ENCODE measurements at places on chromosomes 4 and X. TPM values are rescaled to one million over a fixed set of nuclear protein-coding genes. Genes with fewer than 3 reads are reported as not detected.

- DNase-seq = no peak
Observed at GRCh38 chrX:13215729-13216128, 104.1 kb downstream of the ATXN3L start.

Gene ADH6
- total RNA-seq = not detected

- DNase-seq = no peak
Observed at GRCh38 chr4:86482306-86483172, 111.6 kb upstream of the PTPN13 start.

DNA sequence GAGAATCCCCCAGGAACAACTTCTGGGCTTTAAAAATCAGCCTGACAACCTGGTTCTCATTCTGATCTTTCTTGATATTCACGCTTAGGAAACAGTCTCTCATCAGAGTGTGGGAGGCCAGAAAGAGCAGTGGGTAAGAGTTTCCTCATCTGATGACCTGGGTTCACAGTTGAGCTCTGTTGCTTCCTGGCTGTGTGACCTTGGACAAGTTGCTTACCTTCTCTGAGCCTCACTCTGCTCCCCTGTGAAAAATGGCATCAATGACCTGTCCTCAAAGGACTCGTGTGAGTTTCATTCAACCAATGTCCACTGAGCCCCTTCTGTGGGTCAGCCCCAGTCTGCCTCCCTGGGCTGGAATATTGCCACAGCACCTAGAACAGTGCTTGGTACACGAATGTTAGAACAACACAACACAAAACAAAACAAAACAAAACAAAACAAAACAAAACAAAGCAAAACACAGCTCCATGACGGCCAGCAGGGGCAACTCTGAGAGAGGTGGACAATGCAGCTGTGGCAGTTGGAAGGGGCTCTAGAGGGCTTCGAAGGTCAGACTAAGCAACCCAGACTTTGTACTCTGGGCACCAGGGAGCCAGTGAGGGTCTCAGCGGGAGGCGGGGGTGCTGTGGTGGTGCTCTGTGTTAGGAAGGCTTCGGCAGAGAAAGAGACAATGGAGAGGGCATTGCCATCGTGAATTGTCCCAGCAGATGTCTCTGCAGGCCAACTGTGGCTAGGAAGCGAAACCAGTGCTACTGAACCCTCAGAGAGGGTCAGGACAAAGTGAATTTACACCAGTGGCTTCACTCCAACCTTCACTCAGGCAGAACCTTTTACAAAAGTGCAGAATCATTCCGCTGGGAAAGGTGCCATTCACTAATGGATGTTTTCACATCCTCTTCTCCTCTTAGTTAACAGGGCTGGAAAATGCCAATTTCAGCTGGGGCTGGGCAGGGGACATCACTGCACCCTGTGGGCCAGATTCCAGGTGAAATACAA is 14.3 kb upstream of the C4orf50 start:
- no peak for DNase-seq

DNA sequence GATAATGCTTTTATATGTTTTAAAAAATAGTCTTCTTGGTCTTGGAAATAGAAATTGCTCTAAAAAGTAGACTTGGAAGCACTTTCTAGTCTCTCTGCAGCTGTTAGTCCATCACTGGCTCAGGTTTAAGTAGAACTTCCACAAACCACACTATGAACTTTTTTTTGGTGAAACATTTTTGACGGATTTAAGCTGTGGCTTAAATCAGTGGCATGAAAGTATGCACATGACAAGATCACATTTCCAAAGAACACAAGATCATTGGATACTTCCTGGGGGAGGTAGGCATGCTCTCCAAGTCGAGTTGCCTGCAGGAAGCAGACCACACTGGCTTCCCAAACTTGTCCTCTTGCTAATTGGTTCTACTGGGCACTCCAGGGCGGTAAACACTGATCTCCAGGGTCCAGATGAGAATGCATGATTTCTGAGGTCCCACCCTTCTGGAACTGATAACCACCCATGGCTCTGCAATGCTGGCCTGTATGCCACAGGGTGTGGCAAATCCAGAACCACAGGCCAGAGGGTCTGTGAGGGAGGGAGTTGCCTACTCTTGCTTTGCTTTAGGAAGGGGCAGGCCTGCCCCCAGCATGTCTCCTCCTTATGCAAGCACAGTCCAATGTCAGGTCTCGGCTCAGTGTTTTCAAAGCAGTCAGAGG is 331.9 kb upstream of the SFRP2 start:
- no peak for DNase-seq
